Stimulated activated CD4-positive, alpha-beta T cell treated with anti-CD3 and anti-CD28 coated beads, Interleukin-1b, Interleukin-23, amount 100 ng/mL, for 1 hour (primary cell): ENCODE measurements at places on chromosomes 7 and 10.

DNA sequence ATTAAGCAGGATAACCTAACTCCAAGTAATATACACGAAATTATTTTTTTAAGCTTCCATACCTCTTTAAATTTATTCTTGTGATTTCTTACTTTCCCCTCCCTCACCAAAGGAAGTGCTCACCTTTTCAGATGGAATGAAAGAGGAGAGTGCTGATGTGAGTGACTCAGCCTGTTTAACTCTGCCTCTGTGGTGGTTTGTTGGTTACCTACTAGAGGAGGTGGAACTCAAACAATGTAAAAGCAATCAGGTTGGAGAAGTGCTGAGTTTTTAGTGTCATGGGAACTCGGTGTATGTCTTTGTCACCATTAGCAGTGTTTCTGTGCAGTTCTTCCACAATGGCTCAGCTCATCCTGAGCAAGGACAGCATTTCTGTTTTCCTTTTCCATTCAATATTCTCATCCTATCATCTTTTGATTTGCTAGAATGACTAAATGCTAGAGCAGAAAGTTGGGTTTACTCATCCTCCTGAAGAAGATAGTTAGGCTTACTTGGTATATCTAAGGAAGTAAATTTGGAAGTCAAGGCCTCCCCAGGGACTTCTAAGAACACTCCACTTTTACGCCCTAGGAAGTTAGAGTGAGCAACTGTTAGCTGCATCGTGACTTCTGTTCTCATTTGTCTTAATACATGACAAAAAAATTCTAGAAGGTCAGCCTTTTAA, 6.0 kb downstream of the ADD3 start:
- no peak for DNase-seq

- no peak for DNase-seq
Measured at GRCh38 chr10:69334302-69335062, 56.2 kb downstream of the HK1 start.

DNA sequence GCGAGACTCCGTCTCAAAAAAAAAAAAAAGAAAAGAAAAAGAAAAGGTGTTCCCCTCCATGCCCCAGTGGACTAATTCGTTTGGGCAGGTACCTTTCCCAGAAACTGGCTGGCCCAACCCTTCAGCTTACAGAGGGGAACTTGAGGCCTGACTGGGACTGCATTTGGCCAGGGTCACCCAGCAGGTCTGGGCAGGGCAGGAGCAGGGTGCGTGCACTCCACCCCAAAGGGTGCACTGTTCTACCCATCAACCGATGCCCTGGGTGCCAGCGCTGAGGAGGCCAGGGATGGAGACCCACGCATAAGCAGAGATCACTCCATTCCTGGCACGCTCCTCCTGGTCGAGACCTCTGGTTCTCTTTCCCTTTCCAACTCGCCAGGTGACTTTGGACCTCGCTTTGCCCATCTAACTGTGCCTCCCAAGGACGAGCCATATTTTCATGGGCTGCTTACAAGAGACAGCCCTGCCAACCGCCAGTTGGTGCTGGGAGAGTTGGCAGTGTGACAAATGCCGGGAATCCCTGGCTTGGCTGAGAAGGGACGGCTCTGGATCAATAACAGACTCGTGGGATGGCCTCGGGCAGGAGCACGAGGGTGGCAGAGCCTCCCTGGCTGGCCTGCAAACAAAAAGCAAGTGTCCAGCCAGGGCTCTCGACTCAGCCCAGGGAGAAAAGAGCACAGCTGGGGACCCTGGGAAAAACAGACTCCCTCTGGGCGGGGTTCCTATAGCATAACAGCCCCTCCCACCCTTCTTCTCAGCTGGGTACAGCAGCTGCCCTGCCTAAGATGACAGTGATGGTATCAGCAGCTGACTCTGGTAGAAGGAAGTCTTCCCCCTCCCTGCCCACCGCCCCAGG, 7.9 kb downstream of the HSPB1 start:
- DNase-seq: no peak

DNA sequence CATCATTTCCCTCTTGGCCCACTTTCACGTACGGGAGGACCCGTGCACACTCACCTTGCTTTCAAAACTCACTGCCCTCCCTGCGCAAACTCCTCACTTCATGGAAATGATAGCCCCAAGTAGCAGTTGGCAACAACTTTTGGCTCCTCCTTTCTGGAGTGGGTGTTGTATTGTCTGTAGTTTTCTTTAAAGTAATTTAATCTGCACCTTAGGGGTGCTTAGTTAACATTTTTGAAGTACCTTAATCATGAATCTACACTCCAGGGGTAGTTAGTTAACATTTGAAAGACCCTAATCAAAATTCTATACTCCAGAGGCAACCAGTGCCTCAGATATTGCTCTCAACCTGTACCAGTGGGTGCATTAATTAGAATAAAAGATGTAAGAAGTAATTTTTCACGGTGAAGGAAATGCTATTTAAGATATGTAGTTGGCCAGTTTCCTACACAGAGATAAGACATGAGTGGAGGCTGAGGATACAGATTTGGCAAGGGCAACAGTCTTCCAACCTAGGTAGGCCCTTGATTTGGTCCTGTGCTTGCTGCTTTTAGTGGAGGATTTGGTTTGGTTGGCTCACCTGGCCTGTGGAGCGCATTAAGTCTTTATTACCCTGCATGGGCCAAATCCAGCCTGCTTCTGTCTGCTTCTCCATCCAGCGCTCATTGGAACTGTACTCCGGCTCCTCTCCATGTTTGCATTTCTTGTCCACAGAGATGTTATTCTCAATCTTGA, 93.0 kb downstream of the EXOC4 start:
- DNase-seq: no peak

GRCh38 chr7:150322114-150322832, 882 bp upstream of the LRRC61 start:
- DNase-seq: no peak

DNA sequence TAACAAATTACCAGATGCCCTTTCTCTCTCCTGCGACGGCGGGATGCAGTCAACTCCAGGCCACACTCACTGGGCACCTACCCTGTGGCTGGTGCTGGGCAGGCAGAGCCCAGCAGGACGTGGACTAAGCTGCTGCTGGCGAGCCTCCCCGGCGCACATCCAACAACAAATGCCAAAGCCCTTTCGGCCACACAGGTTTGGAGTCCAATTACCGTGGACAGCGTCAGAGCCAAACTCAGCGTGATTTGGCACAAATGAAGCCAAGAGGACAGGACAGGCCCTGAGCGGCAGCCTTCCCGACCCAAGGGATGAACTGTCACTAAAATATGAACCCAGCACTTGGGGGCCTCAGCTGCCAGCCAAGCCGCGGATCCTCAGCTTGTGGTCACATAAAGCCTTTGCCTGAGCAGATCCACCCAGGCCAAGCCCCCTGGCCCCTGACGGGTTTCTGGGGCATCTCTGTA, 28.4 kb downstream of the DAGLB start:
- no peak for DNase-seq

- no peak for DNase-seq
Measured at GRCh38 chr7:129671266-129671665, 59.7 kb downstream of the NRF1 start.

DNA sequence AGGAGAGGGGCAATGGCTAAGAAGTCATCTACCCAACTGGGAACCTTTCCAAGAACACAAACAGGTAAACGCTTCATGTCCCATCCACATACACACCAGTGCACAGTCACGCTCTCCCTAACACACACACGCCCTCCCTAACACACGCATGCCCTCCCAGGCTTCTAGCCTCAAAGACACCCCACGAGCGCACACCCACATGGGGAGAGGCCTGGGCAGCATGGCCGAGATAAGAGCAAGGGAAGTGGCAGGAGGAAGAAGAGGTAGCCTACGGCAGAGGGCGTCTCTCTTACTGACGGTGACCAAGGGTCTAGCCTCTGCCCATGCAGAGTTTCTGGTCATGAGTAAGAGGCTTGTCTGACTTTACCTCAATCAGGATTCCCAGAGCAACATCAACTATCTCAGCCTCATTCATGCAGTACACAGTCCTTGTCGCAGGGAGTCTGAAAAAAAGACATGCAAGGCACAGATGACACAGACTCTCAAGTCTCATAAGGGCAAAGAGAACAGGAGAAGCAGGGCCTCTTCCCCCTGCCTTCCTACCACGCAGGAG, 3.1 kb downstream of the CYREN start:
- DNase-seq: no peak
